Right forelimb (tissue), 1 donor: ENCODE measurements at places on chromosomes 6 and 20.
A peak's percentile ranks its signal among the peaks of the same experiment; 100 is the strongest.

DNA sequence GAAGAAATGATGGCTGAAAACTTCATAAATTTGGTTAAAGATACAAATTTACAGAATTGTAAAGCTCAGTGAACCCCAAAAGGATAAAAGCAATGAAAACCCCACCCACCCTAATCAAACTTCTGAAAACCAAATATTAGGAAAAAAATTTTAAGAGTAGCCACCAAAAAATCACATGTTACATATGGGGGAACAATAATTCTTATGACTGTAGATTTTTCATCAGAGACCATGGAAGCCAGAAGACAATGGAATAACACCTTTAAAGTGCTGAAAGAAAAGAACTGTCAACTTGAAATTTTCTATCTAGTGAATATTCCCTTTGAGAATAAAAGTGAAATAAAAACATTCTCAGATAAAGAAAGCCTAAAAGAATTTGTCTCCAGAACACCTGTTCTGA, 24.4 kb downstream of the PROCR start:
- no peak for DNase-seq

- DNase-seq: peak; percentile 51
These were observed at the start of gene FUT9 for GRCh38 chr6:96015518-96016333. TSS of gene FUT9 (plus strand) at chr6:96015974. CDS start at chr6:96203156, 187,182 bp downstream.

GRCh38 chr6:139473231-139473701, 98.8 kb upstream of the CITED2 start:
- DNase-seq: peak; percentile 64

DNA sequence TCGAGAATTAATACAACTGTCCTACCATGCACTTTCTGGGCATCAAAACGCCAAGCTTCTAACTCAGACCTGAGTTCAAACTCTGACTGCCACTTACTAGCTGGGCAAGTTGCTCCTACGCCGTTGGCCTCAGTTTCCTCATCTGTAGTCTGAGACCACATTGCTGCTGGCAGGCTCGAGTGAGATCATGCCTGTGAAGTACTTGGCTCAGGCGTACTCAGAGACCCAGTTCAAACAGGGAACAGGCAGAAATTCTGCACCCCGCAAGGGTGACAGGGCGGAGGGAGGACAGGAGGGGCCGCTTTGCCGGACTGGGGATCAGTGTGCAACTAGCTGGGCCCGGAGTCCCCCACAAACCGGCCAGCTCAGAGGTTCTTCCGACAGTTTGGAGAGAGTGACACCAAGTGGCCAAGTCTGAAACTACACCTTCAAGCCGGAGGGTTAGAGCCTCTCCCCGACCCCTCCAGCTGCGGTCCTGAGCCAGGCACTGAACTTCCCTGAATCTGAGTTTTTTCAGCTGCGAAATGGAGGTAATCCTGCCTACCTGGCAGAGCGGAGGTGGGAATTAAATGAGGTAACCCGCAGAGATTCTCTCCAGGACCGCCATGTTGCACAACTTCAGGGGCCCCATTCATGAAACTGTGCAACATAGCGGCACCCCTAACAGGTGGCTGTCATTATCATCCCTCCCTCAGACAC, 46.0 kb upstream of the PTPN1 start:
- peak; percentile 73 for DNase-seq

- no peak for DNase-seq
These were observed 192.8 kb downstream of the LY86 start for GRCh38 chr6:6781172-6781872.

DNA sequence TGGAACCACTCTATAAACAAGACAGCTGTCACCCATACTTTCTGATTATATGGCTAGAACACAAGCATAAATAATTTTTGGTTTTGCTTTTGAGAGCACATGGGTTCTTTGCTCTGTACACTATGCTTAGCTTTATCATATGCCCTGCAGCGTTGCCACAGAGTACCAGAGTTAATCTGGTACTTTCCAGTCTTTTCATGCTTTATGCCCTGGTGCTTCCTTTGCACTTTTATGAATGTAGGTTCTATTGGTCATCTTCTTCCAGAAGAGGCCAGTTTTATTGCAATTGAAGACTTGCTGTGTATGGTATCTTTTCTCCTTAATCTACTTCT, 20.8 kb downstream of the SHLD1 start:
- DNase-seq: no peak

DNA sequence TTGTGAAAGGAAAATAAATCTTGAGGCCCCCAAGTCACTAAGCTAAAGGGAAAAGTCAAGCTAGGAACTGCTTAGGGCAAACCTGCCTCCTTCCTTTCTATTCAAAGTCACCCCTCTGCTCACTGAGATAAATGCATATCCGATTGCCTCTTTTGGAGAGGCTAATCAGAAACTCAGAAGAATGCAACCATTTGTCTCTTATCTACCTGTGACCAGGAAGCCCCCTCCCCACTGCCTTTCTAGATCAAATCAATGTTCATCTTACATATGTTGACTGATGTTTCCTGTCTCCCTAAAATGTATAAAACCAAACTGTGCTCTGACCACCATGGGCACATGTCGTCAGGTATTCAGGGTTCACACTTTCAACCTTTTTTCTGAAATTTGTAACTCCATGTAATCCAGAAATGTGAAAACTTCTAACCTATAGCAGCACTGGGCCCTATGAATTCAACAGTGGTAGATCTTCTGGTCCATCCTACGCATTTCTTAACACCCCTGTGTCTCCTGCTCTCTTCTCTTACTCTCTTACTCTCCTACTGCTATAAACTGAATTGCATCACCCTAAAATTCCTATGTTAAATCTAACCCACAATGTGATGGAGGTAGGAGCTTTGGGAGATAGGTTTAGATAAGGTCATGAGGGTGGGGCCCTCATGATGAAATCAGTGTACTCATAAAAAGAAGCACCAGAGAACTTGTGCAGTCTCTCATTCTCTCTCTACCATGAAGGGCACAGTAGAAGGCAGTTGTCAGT, 89.3 kb downstream of the EPB41L2 start:
- DNase-seq: no peak

DNA sequence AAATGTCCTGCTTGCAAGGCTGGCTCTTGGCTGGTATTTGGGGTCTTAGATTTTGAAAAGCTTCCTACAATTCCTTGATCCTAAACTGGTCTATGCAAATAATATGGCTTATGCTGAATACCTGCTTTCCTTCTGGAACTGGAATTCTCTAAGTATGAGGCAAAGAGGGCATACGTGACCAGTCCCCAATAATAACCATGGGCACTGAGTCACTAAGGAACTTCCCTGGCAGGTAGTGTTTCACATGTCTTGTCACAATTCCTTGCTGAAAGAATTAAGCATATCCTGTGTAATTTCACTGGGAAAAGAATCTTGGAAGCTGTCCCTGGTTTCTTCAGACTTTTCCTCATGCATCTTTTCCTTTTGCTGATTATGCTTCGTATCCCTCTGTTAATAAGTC, 106.5 kb downstream of the MMS22L start:
- DNase-seq: no peak

- DNase-seq: no peak
These were observed 3.2 kb downstream of the TFB1M start for GRCh38 chr6:155311086-155311485.

DNA sequence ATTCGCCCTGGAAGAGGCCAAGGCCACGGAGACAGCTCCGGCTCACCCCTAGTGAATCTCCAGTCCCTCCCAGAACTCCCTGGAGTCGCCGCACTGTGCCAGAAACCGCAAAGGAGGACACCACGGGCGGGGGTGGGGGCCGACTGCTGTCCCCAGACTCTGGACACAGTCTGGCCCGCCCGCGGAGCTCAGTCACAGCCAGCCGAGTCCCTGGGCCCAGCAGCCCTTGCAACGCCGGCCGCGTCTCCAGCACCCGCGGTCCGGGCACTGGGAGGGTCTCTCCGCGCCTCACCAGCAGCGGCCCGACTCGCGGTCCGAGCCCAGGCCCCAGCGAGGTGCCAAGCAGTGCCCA, 518 bp downstream of the PEX6 start:
- peak; percentile 57 for DNase-seq

GRCh38 chr20:62359491-62360121, 7.5 kb downstream of the LAMA5 start:
- no peak for DNase-seq

DNA sequence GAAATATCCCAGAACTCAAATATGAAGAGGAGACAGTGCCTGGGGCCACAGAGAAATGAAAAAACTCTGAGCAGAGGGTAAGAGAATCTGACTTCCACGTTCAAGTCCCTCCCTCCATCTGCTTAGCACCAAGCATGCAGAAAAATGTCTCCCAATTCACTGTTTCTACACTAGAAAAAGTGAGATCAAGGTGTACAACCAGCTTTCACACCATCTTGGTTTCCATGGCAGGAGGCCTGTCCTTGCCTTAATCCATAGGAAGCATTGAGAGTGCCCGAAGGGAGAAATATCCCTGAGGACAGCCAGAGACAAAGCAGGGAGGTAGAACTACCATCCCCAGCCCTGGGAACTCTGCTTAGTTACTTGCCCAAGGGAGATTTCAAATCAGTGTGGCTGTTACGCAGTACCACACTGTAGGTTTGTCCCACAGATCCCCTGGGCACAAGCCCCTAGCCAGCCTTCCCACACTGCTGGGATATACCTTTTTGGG, 82.9 kb downstream of the SCML4 start:
- DNase-seq: no peak

GRCh38 chr6:90241229-90241880, 55.3 kb downstream of the BACH2 start:
- no peak for DNase-seq

DNA sequence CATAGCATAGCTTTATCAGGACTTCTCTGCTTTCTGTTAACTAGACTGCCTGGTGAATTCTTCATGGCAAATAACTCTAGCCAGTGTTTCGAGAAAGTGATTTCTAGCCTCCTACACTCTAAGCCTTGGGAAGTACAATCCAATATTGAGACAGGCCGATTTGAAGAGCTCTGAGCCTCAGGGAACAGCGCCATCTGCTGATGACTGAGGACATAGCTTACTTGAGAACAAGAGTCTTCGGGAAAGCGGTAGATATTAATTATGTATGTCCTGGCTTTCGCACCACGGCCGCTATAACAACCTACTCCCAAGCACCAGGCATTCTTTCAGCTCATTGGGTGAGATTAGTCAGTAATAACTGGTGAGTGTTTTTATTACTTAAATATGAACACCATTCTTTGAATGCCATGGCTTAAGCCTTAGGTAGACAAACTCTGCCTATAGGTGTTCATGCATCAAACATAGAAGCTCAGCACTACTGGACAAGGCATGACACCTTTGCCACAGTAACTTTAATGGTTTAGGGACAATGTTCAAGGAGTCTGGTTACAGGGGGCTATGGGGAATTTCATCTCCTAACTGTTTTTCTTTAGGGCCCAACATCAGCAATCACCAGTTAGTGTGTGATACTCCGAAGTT, 518.6 kb downstream of the BMP2 start:
- peak; percentile 86 for DNase-seq

DNA sequence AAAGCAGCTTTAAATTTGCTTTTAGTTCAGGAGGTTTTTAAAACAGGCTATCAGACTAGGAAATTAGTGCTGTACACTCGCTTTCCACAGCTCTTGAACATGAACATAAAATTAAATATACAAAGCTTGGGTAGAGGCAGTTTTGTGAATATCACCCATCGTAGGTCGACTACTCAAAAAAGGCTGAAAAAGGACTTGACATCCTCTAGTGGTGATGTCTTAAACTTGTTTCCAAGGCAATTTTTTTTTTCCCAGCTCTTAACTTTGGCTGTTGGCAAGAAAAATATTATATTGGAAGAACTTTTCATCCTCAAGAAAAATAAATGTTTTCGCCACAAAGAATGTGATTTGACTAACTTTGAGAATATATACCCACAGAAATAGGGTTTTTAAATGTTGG, 2.9 kb downstream of the MAP7 start:
- DNase-seq: no peak

DNA sequence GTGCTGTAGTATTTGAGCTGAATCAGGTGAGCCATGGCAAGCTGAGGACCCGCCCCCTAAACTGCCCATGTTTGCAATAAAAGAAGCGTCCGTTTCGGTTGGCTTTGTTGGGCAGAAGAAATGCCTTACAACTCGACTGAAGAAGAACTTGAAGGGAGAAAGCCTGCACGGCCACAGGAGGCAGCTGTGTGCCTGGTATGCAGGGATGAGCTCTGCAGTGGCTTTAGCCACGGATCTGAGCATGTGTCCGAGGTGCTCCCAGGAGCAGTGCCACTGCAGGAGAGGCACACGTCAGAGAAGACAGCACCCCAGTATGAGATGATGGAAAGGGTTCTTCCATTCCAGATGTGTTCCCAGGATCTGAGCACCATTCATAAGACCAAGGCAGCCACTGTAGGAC, 23.5 kb downstream of the KIZ start:
- no peak for DNase-seq

DNA sequence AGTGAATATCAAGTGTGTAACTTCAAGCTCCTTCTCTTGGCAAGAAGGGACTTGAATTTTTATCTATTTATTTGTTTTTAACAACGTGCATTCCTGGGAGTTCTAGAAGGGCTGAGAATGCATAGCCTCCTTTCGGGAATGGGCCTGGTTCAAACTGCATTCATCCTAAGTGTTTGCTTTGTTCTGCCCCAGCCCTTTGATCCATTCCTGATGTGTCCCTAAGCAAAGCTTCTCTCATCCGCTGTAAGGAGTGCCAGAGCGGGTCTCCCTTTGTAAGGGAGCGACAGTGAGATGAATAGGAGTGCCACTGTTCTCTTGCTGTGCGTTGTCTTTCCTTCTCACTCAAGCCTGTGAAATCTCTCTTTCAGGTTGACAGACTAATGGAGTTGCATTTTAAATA, 61.0 kb upstream of the VSTM2L start:
- DNase-seq: no peak
